ENCODE measurements at places on chromosomes 12 and 14.

DNA sequence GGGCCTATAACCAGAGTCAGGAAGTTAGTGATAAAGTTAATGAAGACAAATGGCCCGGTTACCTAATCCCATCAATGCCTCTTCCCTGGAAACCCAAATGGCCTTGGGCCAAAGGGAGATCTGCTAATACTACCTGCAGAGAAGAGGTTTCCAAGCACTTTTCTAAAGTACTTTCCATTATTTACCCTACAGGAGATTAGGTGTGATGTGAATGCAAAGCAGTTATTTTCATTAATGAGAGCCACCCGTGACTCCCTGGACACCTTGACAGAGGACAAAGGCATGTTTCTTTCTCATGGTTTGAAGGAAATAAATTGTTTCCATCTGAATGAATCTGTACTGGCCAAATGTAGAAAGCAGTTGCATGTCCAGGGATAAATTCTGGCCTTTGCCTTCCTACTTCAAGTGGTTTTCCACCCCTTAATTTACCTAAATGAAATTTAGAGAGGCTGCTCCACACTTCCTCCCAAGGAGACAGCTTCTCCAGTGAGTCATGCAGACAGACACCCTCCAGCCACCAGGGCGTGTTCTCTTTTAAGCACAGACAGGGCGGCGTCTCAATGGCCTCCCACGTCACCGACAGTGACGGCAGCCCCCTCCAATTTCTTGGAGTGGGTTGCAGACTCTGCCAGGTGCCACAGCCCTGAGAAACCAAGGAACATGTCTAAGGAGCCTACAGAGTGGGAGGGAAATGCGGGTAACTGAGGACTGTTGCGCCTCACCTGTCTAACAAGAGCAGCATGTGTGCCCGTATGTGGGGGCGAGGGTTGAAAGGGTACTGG is 43.9 kb upstream of the GNPNAT1 start:
- DNase-seq, result no peak

DNA sequence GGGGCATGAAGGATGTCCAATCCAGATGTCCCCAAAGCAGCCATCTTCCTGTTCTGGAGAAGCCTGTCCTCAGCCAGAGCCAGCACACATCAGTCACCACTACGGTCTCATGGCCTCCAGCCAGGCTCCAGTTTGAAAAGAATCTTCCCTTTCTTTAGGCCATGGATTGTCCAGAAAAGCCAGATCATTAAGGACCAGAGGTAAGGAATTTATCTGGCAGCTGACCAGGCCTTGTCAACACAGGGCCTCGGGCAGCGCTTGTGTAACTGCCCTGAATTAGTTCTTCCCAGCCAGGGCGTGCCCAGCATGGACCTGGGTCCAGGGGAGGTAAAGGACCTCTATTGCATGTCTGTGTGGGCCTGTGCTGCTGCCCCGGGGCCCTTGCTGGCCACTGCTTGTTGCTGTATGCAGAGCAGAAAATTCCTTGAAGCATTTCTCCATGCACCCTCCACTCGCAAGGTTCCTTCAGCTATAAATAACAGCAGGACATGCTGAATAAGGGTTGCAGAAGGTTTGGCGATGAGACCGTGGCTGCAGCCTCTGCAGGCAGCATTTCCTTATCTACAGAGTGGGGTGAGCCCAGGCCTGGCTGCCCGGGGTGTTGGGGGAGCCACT is 21.7 kb upstream of the VPS37B start:
- DNase-seq, result no peak

DNA sequence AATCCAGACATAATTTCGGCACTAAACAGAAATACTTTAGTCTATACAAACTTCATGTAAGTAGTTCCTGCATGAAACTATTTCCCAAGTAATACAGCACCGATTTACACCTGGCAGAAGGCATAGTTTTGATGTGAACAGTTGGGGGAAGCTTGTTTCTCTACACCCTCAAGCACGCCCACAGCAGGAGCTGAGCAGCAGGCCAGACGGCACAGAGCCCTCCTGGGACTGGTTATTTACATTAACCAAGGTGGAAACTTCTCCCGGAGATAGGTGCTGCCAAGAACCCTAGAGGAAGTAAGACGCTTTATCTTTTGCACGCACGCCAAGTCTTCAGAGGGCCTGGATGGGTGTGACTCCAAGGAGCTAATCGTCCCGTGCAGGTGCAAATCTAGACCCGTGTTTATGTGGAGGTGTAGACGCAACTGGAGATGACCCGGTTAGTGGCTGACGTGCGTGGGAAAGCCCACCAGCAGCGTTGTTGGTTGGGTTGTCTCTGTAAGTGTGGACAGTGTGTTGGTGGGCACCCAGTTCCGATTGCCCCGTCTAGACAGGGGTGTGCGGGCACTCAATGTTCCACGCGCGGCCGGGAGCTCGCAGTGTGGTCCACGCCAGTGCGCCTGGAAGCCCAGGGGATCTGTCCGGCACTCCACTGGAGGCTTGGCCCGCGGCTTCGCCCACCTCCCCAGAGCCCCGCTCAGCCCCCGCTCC is 767 bp upstream of the TCP11L2 start:
- DNase-seq, result peak; percentile 99

DNA sequence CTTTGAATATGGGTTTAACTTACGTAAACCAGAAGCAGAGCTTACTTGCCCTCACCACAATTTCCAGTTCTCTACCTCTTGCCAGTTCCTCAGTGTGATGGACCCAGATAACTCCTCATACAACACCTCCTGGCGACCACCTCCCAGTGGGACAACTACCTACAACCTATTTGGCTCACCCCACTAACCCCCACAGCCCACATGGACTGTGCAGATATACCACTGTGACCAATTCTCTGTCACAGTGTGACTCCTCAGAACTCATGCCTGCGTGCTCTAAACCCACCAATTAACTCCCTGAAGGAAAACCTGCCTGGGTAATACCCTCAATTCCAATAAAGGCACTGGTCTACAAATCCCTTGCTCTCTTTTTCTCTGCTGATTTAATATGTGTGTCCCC is 311.7 kb downstream of the DIO2 start:
- no peak for DNase-seq

DNA sequence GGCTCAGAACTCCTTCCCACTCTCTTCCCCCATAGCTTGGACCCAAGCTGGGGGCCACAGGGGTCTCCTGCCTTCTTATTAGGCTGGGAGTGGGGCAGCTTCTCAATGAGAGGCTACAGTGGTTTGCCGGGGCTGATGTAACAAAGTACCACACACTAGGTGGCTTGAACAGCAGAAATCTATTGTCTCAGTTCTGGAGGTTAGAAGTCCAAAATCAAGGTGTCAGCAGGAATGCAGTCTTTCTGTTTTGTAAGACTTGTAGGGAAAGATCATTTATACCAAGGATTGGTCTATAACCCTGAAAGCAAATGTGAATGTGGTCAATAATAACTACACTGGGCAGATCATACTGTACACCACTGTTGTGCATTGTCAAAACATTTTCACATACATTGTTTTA is 124.5 kb upstream of the ARHGAP5 start:
- DNase-seq, result no peak

DNA sequence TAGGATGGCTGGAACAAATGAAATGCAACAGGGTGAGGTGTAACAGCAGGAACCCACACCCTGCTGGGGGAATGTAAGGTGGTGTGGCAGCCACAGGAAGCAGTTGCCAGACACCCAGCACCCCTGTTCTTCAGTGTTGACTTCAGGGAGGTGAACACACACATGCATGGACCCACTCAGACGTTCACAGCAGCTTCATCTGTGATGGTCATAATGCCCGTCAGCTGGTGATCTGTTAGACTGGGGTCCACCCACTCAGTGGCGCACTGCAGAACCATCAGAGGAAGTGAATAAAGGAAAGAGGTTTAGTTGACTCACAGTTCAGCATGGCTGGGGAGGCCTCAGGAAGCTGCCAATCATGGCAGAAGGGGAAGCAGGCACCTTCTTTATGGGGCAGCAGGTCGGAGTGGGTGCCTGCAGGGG is 22.7 kb upstream of the TEX22 start:
- no peak for DNase-seq

- no peak for DNase-seq
Observed at GRCh38 chr14:81070511-81070910, 115.1 kb downstream of the TSHR start.

DNA sequence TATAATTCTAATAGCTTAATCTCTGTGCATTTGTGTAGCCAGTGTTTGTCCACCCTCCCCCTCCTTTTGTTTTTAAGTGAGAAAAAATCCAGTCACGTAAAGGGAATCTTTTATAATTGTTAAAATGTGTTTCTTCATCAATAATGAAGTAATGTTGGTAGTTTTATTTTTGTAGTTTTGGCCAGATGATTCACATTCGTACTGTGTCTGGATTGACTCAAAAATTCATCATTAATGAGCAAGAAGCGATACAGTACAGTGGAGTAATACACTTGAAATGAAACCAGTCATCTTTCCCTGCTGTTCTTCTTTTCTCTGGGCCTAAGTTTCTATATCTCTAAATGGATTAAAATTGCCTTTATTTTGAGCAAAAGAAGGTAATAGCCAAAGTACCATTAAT is 86.5 kb downstream of the SRGAP1 start:
- no peak for DNase-seq

DNA sequence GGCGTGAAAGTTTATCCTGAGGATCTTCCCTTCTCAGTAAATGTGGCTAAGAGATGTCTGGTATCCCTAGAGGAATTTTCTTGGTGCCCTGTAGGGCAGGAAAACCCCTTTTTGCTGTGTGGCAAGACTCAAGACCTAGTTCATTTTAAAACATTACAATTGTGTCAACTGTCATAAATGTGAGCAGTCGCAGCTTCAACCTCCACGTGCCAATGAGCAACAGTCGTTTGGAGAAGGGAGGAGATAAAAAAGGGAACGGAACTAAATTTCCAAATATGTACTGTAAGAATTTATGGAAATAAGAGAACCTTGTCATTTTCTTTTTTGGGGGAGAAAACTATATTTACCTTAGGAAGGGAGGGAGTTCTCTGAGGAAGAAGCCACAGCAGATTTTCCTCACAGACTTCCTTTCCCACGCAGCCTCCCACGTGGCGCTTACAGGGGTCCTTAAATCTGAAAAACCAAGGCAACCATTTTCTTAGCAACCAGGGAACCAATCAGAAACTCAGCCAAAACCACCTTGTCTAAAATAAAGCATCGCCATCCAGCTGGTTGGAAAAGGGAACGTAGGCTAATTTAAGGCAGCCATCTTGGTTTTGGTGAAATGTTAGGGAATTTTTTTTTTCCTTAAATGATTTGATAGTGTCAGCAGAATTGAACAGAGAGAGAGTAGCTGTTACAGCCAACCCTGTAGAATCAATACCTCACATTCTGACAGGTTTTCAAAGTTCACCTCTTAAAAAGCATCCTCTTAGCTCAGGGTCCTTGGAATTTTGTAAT is 99.1 kb downstream of the FIGNL2 start:
- DNase-seq, result no peak

- no peak for DNase-seq
Observed at GRCh38 chr12:56115329-56115728, 1.1 kb upstream of the RPL41 start.

- no peak for DNase-seq
Observed at GRCh38 chr12:46267825-46268582, 839 bp downstream of the SLC38A1 start.

- no peak for DNase-seq
Observed at GRCh38 chr12:34016361-34016760, 5.9 kb upstream of the ALG10 start.

GRCh38 chr12:101925935-101926334 is 48.6 kb downstream of the DRAM1 start:
- DNase-seq, result no peak

GRCh38 chr12:43807386-43807785 is 1.3 kb upstream of the TWF1 start:
- DNase-seq, result no peak

GRCh38 chr12:95881331-95881955 is 22.7 kb downstream of the SNRPF start:
- no peak for DNase-seq

DNA sequence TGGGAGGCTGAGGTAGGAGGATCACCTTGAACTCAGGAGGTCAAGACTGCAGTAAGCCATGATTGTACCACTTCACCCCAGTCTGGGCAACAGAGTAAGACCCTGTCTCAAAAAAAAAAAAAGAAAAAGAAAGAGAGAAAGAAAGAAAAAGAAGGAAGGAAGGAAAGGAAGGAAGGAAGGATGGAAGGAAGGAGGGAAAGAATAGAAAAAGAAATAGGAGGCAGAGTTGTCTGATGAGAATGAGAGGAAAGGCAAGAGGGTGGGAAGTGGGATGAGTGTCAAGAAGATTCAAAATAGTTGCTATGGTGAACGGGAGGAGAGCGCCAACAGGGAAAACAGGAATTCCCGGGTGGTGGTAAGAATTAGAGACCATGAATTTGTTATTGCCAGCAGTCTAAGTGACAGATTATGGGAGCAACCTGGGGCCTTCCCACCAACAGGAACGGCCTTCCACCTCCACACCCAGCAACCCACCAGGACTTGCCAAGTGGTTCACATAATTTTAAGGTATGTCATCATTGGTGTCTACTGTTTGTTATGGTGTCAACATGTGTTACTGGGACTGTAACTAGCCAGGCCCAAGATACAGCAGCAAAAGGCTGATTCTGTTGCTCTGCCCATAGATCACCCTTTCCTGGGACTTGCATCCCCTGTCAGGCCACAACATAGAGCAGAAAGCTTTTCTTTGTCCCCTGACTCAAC is 36.1 kb upstream of the C12orf76 start:
- no peak for DNase-seq

DNA sequence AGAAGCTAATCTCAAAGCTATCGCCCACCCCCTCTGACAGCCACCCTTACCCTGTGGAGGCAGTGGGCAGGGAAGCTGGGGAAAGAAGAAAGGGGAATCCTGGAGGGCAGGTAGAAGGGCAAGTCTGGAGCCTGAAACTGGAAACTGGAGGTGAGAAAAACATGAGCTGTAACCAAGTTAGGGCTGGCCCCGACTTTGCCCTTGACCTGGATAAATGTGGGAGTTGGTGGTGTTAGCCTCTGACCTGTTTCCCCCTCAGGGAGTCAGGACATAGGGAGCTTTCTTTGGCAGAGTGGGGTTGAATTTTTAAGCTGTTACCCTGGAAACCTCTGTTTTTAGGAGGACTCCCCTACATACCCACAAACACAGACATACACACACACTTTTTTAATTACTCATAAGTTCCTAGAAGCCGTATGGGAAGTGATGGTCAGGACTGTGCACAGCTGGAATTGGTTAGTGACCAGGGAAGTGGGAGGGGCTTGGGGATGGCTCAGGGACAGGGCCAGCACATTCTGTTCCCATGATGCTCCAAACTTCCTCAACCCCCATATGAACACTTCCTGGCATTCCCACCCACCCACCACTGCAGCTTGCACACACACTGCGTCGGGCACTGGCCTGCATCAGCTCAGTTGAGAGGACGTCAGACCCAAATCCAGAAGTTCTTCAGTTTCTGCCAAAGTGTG is 5.0 kb upstream of the MMP19 start:
- DNase-seq, result no peak

DNA sequence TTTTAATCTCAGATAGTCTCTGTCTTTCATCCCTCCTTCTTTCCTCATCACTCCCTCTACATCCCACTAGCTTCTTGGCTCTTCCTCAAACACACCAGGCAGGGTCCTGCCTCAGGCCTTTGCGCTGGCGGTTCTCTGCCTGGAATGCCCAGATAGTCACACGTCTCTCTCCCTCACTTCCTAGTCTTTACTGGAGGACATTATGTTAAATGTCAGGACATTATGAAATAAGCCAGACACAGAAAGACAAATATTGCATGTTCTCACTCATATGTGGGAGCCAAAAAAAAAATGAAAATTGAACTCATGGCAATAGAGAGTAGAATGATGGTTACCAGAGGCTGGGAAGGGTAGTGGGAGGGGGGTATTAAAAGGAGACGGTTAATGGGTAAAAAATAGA is 442.0 kb downstream of the MED13L start:
- DNase-seq, result no peak

- no peak for DNase-seq
Observed at GRCh38 chr14:71332476-71332875, 425.2 kb downstream of the PCNX1 start.

GRCh38 chr14:61648377-61648776 is 46.9 kb upstream of the HIF1A start:
- no peak for DNase-seq

Measured in hematopoietic multipotent progenitor cell treated with erythropoietin and hydrocortisone succinate and interleukin-3 and kit ligand, for 17 days (in vitro differentiated cells).